Stimulated activated CD8-positive, alpha-beta memory T cell treated with anti-CD3 and anti-CD28 coated beads, Interleukin-2, amount 100 ng/mL, for 1 hour (primary cell): ENCODE measurements at places on chromosomes 5 and 9.

DNA sequence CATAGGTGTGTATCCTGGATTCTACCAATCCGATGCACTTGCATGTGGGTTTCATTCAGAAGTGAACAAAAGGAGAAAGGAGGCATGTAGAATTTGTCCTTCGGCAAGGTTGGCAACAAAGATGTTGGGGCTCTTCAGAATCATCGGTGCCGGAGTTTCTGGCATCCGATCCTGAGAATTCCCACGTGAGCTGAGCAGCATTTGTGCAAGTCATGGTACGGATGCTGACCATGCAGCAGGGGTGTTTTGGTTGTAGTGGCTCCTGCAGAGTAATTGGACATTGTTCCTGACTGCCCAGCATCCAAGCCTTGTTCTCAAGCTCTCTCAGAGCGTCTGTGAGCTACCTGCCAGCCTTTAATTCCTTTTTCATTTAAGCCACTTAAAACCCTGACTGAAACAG is 19.0 kb upstream of the POC5 start:
- DNase-seq = no peak

- no peak for DNase-seq
Observed at GRCh38 chr9:74942801-74943200, 9.9 kb downstream of the C9orf40 start.

- no peak for DNase-seq
Observed at GRCh38 chr9:135269912-135270830, 182.7 kb downstream of the OLFM1 start.

DNA sequence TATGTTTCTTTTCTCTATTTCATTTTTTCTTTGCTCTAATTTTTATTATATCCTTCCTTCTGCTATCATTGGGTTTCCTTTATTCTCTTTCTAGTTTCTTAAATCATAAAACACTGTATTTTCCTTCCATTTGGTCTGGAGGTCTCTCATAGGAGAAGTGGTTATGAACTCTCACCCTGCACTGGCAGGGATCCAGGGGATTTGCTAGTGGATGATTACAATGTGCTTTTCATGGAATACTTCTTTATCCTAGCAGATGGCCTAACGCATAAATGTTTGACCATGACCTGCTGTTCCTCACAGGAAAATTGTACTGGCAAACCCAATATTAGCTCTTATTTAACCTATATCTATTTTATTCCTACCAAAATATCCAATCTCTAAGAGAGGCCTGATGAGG is 31.5 kb upstream of the SGCD start:
- DNase-seq = no peak

- DNase-seq = no peak
Observed at GRCh38 chr5:40198736-40199135, 481.0 kb upstream of the PTGER4 start.

DNA sequence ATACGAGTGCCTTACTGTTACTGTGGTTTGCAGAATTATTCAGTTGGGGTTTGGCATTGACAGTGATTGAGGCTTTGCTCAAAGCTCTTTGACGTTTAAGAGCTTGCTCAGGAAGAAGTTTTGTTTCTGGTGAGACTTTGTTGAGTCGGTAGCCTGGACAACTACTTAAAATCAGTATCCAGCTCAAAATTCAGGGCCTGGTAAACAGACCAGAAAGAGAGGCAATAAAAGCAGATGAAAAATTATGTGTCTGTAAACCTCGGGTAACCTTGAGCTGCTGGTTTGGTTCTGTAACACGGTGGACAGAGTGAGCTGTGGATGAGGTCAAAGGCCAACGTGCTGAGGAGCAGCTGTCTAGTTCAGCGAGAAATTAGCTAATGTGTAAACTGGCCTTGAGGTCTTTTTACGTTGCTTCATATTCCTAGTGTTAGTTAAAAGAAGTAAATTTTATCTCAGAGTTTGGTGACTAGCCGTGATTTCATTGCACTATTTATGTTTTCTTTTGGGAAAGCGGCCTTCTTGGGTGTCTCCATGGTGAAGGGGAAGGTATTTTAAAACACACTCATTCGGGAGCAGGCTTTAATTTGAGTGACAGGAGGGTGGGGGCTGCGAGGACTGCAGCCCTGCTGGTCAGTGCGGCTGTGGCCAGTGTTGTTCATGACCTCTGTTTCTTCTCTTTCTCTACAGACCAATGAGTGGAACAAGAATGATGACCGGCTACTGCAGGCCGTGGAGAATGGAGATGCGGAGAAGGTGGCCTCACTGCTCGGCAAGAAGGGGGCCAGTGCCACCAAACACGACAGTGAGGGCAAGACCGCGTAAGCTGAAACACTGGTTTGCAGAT is 82.0 kb upstream of the TTC23L start:
- DNase-seq = no peak

- no peak for DNase-seq
Observed at GRCh38 chr5:155686131-155686530, 640.8 kb upstream of the SGCD start.

GRCh38 chr5:1853531-1853930 is 29.2 kb downstream of the IRX4 start:
- DNase-seq = no peak
